ENCODE measurements at places on chromosomes 7 and 10.

- no peak for DNase-seq
Measured at GRCh38 chr7:130513447-130513846, 21.6 kb downstream of the MEST start.

- DNase-seq = no peak
Measured at GRCh38 chr7:97770850-97771249, 39.0 kb downstream of the TAC1 start.

DNA sequence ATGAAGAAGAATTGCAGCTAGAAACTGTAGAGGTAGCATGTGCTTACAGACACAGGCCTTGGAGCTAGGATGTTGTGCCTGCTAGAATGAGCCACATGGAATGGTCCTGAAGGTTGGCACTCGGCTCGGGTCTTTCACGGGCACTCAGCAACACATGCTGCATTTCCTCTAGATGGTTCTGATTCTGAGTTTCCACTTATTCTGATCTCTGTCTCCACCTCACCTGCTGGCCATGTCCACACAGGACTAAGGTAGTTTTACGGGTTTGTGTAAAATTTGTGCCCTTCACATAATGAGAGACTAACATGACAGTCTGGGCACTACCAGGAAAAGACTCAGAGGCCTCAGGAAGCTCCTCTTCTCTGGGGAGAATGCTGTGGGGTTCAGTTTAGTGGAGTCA, 444.8 kb upstream of the MKI67 start:
- no peak for DNase-seq

DNA sequence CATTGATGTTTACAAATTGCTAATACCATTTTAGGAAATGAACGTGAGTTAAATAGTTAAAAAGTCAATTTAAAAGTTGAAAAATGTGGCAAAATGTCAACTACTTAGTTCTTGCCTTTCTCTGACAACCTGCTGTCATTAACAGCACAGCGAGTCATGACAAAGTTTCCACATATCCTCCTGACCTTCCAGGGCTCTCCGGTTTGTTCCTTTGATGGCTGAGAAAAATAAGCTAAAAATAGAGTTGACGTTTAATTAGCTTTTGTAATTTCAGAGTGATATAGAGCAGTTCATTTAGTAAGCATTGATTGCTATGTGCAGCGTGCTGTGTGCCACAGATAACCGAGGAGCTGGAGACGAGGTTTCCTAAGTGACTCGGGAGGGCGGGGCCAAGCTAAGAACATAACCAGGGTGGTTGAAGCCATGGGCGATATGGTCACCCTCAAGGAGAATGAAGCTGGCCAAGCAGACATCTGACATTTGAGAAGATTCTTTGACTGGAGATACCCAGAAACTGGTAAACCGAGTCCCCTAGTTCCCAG, 47.9 kb downstream of the OGDH start:
- no peak for DNase-seq

- no peak for DNase-seq
Measured at GRCh38 chr10:93672890-93673289, 29.5 kb downstream of the FRA10AC1 start.

DNA sequence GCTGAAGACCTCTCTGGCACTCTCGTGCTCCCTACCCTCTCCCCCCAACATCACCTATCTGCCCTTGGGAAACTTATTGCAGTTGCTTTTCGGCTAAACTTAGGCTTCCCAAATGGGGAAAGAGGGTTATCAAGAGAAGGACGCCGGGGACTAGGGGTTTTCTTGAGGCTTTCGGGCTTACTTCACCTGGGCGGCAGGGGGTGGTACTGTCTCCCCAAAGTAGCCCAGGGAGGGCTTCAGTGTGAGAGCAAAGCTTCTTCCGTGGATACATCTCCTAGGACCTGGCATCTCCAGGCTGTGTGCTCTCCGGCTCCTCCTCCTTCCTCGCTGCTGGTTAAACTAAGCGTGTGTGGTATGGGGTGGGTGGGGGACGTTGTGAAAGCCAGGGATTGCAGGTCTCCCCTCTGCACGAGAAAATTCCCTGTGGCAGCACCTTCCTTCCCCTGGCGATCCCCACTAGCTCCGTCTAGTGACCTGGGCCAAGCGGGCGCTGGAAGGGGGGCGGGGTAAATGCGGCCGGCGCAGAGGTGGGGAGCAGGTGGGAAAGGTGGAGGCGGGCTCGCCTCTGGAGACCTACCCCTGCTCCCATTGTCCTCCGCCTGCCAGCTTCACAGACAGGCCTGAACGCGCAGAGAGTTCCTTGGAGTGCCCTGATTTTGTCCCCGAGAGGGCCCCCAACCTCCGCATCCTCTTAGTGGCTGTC, 1.1 kb downstream of the PLXDC2 start:
- DNase-seq = peak; percentile 57

DNA sequence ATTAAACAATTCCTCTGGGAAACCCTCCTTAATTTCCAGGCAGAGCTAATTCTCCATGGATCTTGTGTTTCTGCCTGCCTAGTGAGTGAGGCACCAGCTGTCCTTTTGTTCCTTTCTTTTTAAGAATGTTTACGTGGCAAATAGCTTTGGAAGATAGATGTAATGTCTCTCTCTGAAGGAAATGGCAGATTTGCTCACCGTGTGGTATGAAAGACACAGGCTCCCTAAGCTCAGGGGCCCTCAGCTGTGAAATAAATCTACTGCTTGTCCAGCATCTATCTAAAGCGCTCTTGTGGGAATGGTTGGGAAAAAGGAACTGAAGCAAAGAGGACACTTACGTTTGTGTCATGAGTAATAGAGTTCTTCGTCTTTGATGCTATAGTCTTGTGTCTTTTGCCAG, 64.6 kb downstream of the FAS start:
- DNase-seq = no peak

GRCh38 chr7:96400518-96400917, 78.6 kb upstream of the SLC25A13 start:
- no peak for DNase-seq

DNA sequence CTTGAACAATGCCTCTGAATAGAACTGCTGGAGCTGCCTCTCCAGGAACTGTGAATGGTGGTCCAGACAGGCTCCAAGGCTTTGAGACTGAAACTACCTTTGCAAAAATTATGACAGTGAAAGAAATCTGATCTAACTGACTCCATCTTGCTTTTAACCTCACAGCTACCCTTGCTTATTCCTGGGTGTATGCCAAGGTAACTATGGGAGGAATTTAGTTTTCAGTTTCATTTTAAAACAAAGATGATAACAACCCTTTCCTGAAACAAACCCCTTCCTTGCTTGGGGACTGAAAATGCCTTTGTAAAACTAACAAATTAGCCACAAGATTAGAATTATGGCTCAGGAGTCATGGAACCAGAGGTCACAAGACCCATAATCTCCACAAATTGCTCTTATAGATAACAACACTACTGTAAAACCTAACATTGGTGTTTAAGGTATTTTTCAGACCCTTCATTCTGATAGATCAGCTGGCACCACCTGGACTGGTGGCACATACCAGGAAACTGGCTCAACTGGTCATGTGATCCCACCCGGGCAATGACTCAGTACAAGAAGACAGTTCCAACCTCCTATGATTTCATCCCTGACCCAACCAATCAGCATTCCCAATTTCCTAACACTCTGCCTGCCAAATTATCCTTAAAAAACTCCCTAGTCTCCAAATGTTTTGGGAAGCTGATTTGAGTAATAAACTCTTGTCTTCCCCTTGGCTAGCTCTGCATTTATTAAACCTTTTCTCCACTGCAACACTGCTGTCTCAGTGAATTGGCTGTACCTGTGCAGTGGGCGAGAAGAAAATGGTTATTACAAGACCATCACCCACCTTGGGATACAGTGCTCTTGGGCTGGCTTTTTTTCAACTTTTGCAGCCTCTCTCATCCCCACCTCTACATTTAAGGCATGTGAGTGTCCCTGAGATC, 608.1 kb downstream of the TYW1 start:
- no peak for DNase-seq

DNA sequence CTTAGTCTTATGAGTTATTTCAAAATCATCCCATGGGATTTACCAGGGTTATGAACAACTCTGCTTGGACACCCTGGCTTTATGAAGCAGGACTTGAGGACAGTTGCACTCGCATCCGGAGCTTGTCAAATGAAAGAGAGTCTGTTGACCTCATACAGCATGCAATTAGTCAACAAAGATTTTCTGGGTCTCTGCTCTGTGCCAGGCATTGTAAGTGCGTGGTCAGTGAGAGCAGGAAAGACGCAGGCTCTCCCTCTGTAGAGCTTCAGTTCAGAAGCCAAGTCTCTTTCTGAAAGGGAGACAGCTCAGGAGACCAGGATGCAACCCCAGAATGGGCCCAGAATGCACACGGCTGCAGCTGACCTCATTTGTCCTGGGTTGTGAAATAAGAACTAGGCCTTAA, 45.5 kb upstream of the DMBT1 start:
- DNase-seq = peak; percentile 62

- DNase-seq = no peak
Measured at GRCh38 chr10:11793762-11794479, 29.2 kb upstream of the PROSER2 start.

DNA sequence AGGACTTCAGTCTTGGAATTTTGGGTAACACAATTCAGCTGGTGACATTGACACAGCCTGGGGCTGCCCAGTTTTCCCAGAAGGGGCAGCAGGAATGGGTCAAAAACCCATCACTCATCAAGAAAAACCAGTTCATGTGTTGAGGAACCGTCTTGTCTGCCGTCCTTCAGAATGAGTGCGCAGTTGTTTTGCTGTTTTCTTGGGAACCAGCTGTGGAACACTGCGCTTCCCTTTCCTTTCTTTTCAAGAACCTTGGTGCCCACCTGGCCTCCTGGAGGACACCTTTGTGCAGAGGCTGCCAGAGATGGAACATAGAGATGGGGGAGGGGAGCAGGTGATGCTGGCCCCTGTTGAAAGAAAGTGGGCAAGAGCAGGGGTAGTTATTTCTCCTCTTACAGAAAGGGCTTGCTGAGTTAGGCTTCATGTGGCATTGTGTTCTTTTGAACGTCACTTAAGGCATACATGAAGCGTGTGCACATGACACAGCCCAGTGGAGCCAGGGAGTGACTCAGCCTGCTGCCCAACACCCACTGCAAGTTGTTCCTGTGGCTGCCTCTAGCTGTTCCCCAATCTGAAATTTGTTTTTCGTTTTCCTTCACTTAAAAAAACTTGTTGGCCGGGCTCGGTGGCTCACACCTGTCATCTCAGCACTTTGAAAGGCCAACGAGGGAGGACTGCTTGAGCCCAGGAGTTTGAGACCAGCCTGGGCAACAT, 87.4 kb upstream of the TNS3 start:
- peak; percentile 71 for DNase-seq

DNA sequence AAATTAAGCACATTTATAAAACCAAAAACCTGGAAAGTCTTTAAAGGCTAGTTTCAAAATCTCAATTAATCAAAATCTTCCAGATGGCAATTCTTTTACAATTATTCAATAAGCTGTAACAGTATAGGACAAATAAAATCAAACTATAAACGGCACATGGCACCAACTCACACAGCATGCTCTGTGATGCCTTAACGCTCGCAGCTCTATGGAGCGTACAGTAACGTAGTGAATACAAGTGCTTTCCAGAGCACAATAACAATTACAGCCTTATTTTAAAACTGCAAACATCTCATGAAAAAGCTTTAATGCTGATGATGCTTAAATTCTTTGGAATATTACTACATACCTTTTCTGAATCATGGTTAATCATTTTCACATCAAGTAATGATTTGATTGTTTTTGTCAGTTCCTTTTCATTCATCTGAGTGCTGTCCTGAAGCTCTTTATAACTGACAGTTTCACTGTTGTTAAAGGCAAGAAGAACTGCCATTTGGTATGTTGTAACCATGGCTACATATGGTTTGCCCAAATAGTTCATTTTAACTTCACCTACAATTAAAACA, 74.2 kb downstream of the CUL2 start:
- DNase-seq = no peak

DNA sequence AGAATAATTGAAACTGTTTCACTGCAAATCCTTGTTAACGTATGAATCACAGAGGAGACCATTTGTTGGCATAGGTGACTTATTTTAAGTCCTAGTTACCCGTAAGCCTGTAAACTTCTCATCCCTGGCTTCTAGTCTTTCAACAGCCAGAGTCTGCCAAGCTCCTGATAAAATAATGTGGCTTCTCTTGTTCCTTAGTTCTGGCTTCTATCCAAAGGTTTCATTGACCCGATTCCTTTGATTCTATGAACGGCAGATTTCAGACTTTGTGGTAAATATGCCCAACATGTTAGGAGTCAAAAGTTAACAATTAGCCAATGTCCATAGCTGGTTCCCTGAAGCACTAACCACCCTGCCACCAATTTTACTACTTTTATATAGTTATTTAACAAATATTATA, 23.3 kb downstream of the DNAH11 start:
- no peak for DNase-seq

- no peak for DNase-seq
Measured at GRCh38 chr7:118758582-118758981, 534.1 kb downstream of the ANKRD7 start.

DNA sequence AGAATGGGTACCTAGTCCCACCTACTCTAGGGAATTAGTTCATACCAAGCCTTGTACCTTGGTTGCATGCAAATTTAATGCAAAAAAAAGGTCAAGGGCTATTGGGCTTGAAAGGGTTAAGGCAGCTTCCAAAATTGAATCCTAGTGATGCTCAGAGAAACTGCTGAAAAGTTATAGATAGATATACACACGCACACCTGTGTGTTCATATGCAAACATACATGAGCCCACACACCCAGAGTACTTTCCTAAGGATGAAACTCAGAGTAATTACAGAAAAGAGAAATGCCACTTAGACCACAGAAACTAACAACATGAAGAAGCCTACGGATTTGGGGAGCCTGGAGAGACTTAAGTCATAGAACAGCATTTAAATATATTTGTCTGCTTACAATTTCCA, 1.5 kb downstream of the SLC25A13 start:
- DNase-seq = no peak

Data from Ammon's horn (tissue), 1 donor.